Nasal cavity respiratory epithelium epithelial cell of viscerocranial mucosa (primary cell): ENCODE measurements at places on chromosomes 12 and 14. TPM values are rescaled to one million over a fixed set of nuclear protein-coding genes. Genes with fewer than 3 reads are reported as not detected.

The CMKLR1 gene
- not detected in 2 replicates for total RNA-seq

The SYT1 gene
- 0.14 and 0.68 TPM in 2 replicates for total RNA-seq

The RTN1 gene
- under 0.01 TPM in 1 of 2 replicates, not detected in the other for total RNA-seq

The YY1 gene
- total RNA-seq = 48.5 and 69.1 TPM in 2 replicates

The CKB gene
- total RNA-seq = 28.4 and 30.7 TPM in 2 replicates

The DLGAP5 gene
- under 0.01 and 0.07 TPM in 2 replicates for total RNA-seq

The PLCZ1 gene
- total RNA-seq = not detected in 2 replicates

The PPP1R1A gene
- total RNA-seq = not detected in 2 replicates

The GLIPR1L2 gene
- 0.68 and 0.93 TPM in 2 replicates for total RNA-seq

The CHST11 gene
- 8.9 and 28.5 TPM in 2 replicates for total RNA-seq

The HPD gene
- total RNA-seq = not detected in 2 replicates

The TEX52 gene
- total RNA-seq = not detected in 2 replicates

The KCNC2 gene
- total RNA-seq = not detected in 2 replicates

The FAM186B gene
- 0.34 and 0.57 TPM in 2 replicates for total RNA-seq

The SPX gene
- total RNA-seq = 0.21 and 0.68 TPM in 2 replicates

The APOF gene
- total RNA-seq = not detected in 2 replicates

The ASIC1 gene
- total RNA-seq = 1.0 and 2.1 TPM in 2 replicates

The PLEKHA5 gene
- total RNA-seq = 18.8 and 51.5 TPM in 2 replicates

The RNASE4 gene
- total RNA-seq = 3.8 and 7.4 TPM in 2 replicates

The NT5DC3 gene
- 17.8 and 19.0 TPM in 2 replicates for total RNA-seq

The P2RX2 gene
- total RNA-seq = not detected in 2 replicates

The FGF23 gene
- not detected in 2 replicates for total RNA-seq

The FAM181A gene
- total RNA-seq = not detected in 2 replicates

The DHH gene
- total RNA-seq = under 0.01 TPM in 1 of 2 replicates, not detected in the other

The ADGRD1 gene
- total RNA-seq = not detected in 2 replicates

The MYH7 gene
- not detected in 2 replicates for total RNA-seq

The SERPINA9 gene
- not detected in 2 replicates for total RNA-seq

The TAS2R8 gene
- 0.14 TPM in 1 of 2 replicates, not detected in the other for total RNA-seq

The OLR1 gene
- under 0.01 TPM in 2 replicates for total RNA-seq

The GLIPR1 gene
- total RNA-seq = 23.2 and 31.6 TPM in 2 replicates

The ADAMTS20 gene
- total RNA-seq = not detected in 2 replicates

The OR10A7 gene
- not detected in 2 replicates for total RNA-seq

The FOXA1 gene
- total RNA-seq = 8.2 and 8.3 TPM in 2 replicates

The SAMD15 gene
- total RNA-seq = under 0.01 and 0.21 TPM in 2 replicates

The MNAT1 gene
- total RNA-seq = 63.0 and 72.8 TPM in 2 replicates

The RPL6 gene
- 1,222 and 1,261 TPM in 2 replicates for total RNA-seq

The TROAP gene
- 0.07 and 3.1 TPM in 2 replicates for total RNA-seq

The P2RX7 gene
- total RNA-seq = under 0.01 and 2.1 TPM in 2 replicates

The TRIM9 gene
- total RNA-seq = under 0.01 and 0.64 TPM in 2 replicates

The SLCO1B1 gene
- not detected in 2 replicates for total RNA-seq

The XRCC3 gene
- 5.2 and 8.2 TPM in 2 replicates for total RNA-seq

The SRRM4 gene
- total RNA-seq = not detected in 2 replicates

The RTL1 gene
- total RNA-seq = not detected in 2 replicates

The MIPOL1 gene
- 9.9 and 22.6 TPM in 2 replicates for total RNA-seq
